ENCODE measurements at places on chromosomes 6 and 20.

GRCh38 chr20:57224641-57225138, 41.8 kb downstream of the BMP7 start:
- no peak for DNase-seq

DNA sequence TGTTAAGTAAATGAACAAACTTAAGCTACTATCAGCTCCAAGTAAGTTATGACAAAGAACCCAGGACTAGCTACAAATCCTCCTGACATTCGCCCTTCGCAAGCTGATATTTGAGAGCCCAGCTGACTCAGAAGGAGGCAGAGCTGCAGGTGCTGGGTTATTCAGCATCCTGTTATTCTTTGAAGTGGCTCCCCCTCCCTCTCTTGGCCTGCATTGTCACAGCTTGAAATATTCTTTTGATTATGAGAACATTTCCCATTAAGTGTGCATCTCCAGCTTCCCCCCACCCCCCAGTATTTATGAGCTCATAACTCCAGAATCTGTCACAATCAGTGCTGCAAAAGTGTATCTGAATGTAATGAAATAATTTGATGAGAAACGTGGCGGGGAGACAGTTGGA, 78.8 kb upstream of the RALY start:
- no peak for DNase-seq

- DNase-seq = no peak
Observed at GRCh38 chr20:49340161-49340966, 62.5 kb upstream of the ZNFX1 start.

DNA sequence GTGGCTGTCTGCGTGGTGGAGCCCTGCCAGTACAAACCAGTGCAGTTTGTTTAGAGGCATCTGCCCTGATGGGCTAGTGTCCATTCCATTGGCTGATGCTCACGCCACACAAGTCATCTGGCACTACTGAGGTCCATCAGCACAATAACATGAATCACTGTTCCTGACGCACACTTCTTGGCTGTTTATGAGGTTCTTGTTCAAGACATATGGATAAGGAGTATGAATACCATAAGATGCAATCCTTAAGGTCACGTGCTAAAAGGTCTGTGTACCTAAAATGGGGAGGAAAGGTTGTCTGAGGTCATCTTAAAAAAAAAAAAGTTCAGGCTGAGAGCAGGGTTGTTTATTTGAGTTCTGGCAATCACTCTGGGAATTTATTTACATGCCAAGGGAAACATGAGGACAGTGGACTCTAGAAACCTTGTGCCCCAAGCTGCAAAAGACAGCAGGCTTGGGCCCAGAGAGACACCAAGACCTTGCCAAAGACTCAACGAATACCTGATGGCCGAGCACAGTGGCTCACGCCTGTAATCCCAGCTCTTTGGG, 54.1 kb upstream of the SHLD1 start:
- no peak for DNase-seq

DNA sequence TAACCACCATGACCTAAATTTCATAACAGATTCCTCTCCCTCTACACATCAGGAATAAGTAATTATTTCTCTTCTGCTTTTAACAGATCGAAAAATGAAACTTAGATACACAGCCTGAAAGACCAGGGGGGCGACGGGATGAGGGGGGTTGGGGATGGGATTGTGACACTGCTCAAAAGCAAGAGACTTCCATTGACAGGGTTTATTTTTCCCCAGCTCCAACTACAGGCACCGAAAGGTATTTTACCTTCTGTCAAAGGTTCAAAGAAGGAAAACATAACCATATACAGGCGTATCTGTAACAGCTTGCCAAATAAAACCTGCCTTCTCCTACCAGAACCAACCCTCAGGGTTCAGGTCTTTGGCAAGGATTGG, 1.3 kb downstream of the EPHA7 start:
- no peak for DNase-seq

DNA sequence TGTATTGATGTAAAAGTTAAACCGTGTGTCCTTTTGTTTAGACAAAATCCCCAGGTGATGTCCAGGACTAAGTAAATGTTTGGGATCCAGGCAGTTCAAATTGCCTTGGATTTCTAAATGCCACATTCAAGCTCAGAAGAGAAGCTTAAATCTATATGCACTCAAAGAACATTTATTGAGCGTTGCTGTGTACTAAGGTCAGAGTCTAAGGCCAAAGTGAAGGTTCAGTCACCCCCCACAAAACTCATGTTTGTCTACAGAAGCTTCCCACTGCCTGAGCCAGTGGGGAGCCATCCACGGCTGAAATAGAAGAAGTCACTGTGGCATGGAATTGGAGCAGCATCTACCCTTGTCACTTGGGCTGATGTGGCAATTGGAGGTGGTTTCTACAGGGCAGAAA, 70.7 kb upstream of the INSM1 start:
- no peak for DNase-seq

DNA sequence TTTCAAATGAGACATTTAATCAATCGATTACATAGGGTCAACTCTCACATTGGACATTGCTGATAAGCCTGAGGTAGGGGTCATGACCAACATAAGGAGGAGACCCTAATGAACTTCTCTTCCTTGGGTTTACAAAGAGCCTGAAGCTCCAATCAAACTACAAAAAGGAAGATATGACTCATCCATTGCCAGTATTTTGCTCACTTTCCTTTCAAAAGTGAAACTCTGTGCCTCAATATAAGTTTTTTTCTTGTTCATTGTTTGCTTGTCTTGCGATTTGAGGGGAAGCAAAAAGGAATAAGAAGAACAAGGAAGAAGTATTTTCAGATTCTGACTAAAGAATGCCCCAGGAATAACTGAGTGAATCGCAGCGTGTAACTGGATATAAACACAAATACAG, 38.8 kb upstream of the KHDRBS2 start:
- no peak for DNase-seq

GRCh38 chr6:136987526-136987925, 57.2 kb downstream of the IL20RA start:
- no peak for DNase-seq

Data from cerebellar nuclear complex (tissue), 1 donor.